Activated T-cell treated with anti-CD3 and anti-CD28 coated beads, Interleukin-2, amount 50 U/mL, for 24 hours (primary cell): ENCODE measurements at places on chromosomes 6 and 20.

- DNase-seq: no peak
Observed at GRCh38 chr6:162907876-162908481, 180.2 kb downstream of the PACRG start.

DNA sequence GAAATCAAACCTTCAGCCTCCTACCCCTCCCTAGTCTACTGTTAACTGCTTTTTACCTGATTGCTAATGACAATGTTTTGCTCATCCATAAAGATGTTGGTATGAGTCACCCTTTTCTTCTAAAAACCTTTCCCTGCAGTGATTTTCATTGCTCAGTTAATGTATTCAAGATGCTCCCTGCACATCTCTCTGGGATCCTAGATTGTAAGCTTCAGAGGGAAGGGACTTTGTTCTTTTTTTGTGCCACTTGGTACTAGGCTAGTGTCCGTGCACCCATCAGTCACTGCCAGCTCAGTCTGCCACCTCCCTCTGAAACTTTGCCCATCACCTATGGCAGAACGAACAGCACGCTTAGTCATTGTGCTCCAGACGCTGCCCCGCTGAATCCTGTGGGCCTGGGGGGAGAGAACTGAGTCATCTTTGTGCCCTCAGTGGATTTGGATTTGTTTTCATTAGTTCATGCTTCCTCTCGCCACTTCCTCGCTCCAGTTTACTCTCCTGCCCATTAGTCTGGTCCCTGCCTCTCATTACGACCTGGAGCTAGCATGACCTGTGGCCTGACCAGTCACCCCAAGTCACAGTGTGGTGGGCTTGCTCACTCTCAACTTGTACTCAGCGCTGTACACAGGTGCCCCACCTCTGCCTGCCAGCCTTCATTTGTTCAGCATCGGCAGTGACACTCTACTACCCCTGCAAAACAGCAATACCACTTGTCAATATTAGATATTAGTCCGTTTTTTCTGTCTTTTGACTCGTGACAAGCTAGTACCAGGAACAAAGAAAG is 78.0 kb upstream of the TMEM181 start:
- DNase-seq: no peak

DNA sequence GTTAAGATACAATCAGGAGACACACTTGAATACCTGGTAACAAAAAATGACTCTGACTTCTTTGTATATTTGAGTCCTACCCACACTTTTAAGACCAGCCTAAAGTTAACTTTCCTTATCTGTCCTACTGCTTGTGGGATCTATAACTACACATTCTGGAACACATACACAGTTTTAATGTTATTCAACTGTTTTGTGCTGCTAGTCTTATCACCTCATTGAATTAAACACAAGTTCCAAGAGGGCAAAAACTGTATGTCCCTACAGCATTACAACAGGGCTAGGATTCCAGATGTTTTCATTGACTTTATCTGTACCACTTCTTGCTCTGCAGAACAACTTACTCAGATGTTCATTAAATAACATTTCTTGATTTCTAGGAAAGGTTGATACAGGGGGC is 2.8 kb downstream of the HMGN3 start:
- DNase-seq: no peak

- no peak for DNase-seq
Observed at GRCh38 chr6:160360955-160361354, 12.8 kb downstream of the SLC22A3 start.
